ENCODE measurements at places on chromosomes 5 and 9.

DNA sequence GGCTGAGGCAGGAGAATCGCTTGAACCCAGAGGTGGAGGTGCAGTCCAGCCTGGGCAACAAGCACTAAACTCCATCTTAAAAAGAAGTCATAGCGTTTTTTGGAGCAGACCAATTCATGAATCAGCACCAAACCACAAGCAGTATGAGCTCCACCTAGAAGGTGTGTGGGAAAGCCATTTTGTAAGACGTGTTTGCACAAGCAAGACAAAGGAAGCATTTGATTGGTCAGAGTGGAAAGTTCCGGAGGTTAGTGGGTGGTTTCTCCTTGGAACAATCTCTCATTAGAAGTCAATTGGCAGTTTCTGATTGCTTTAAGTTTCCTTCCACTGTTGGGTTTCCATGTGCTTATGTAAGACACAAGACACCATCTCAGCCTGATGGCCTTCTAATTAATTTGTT, 5.0 kb downstream of the SRD5A1 start:
- no peak overlapping the region for H3K4me3 ChIP-seq
- peaks cover 20% of the 10 kb centered on the region for H3K4me1 ChIP-seq
- no peak for DNase-seq

GRCh38 chr5:147939431-147940114, 33.2 kb upstream of the C5orf46 start:
- no peaks in the 10 kb centered on the region for H3K4me1 ChIP-seq
- no peaks in the 10 kb centered on the region for H3K27me3 ChIP-seq
- no peak for DNase-seq
- no peak overlapping the region for H3K27ac ChIP-seq

GRCh38 chr5:26740182-26740581, 298.2 kb downstream of the CDH9 start:
- no peaks in the 10 kb centered on the region for H3K36me3 ChIP-seq
- H3K27me3 ChIP-seq = no peaks in the 10 kb centered on the region
- no peak overlapping the region for H3K27ac ChIP-seq
- no peak overlapping the region for H3K4me3 ChIP-seq
- H3K4me1 ChIP-seq = no peaks in the 10 kb centered on the region

- no peaks in the 10 kb centered on the region for H3K4me1 ChIP-seq
- no peaks in the 10 kb centered on the region for H3K36me3 ChIP-seq
- H3K27me3 ChIP-seq = no peaks in the 10 kb centered on the region
- H3K4me3 ChIP-seq = no peak overlapping the region
- H3K27ac ChIP-seq = no peak overlapping the region
These were observed 51.6 kb upstream of the C5orf46 start for GRCh38 chr5:147957901-147958300.

DNA sequence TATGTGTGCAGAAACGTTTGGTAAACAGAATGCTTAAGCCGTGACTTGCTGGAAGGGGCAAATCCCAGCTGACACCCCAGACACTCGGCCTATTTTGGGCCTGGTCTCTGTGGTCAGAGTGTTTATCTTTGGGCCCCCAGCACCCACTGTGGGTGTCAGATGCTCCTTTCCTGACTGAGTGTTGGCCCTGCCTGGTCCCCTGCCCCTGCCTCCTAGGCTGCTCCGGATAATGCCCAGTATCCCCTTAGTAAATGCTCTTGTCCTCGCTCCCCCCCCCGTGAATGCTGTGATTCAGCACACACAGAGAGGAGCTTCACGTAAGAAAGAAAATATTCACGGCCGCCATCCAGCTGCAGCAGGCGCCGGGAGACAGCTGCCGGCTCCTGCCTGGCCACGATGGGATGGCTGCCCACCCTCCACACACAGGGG, 11.3 kb upstream of the ANGPTL2 start:
- peak overlapping the region; percentile 86 for H3K27ac ChIP-seq
- peaks cover 80% of the 10 kb centered on the region for H3K4me1 ChIP-seq
- H3K4me3 ChIP-seq = peak overlapping the region; percentile 4

Data from esophagus muscularis mucosa (tissue), 4 donors.